ENCODE measurements at places on chromosomes 2 and 18.

DNA sequence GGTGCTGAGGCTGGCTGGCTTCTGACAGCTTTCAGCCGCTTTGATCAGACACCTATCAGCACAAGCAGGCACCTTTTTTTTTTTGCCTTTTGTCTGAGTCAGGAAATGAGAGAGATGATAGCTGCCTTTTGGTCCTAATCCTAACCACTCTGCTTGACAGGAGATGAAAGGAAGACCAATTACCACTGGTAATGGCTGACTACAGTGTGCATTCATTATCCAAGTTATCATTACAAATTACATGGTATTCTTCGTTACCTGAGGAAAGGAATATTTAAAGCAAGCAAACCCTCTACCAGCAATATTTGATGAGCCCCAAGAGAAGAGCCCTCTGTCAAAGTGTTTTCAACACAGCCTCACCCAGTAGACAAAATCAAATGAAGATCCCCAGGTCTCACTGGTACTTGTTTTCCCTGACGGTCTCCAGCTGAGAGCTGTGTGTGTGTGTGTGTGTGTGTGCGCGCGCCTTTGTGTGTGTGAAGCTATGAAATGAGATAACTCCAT, 925.7 kb downstream of the DCDC2C start:
- DNase-seq = no peak

DNA sequence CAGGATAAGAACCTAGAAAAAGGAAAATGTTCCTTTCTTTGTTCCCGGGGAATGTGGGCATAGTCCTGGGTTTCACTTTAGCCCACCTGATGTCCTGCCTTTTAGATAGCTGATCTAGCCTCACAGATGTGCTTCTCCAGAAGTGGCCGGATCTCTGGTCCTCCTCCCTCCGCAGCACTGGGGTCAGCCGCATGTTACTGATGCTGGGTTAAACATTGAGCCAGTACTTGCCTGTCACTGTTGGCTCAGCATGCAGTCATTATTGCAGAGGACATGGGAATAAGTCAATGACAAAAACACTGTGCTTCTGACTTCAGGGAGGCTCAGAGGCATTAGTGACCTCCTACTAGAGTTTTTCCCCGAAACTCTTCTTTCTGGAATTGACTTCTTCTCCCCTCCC, 27.6 kb downstream of the NCK2 start:
- DNase-seq = no peak

- DNase-seq = no peak
These were observed 51.8 kb downstream of the TTC21B start for GRCh38 chr2:165901620-165902298.

- DNase-seq = no peak
These were observed 372.5 kb downstream of the SATB2 start for GRCh38 chr2:199085261-199085660.

DNA sequence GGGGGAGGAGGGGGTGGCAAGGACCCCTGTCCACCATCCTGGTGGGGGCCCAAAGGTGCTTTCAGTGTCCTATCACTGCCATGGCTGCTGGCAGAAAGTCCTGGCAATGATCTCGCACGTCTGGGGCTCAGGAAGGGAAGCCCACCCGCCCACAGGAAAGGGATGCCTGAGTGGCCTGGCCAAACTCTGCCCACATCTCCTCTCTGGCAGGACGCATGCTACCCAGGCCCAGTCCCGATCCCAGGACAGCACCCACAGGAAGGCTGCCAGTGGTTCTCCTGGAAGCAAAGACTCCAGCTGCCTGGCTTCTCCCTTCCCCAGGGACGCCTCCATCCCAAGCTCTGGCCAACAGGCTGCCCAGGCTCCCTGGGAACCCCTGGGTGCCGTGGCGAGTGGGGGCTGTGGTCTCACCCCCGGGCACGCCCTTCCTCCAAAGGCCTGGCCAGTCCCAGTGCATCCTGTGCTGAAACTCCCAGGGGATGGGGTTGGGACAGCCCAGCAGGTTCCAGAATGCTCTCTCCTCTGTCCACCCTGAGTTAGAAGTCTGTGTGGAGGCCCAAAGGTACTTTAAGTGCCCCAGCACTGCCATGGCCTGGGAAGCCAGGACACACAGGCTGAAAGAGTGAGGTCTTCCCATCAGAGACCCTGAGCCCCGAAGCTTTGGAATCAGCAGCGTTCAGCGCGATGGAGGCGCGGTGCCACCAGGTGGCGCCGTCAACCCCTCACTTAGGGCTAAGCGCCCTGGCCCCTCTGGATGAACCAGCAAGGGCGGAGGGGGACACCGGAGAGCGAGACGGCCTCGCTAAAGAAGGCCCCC, 29.8 kb upstream of the TAF1B start:
- DNase-seq = peak; percentile 96

DNA sequence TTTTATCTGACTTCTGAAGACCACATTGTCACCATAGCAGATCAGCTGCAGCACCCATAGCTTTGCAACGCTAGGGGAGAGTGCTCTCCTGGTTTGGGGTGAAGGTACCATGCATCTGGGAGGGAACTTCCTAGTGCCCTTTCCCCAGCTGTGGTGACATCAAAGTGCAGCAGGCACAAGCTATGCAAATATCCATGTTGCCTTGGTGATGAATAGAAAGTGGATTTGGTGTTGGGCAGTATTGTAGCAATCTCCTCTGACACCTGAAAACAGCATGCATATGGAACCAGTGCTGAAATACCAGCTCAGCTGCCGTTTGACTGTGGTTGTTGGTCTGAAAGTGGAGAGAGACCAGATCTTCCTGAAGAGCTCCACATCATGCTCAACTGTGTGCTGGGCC, 37.1 kb downstream of the BCL2L11 start:
- no peak for DNase-seq

DNA sequence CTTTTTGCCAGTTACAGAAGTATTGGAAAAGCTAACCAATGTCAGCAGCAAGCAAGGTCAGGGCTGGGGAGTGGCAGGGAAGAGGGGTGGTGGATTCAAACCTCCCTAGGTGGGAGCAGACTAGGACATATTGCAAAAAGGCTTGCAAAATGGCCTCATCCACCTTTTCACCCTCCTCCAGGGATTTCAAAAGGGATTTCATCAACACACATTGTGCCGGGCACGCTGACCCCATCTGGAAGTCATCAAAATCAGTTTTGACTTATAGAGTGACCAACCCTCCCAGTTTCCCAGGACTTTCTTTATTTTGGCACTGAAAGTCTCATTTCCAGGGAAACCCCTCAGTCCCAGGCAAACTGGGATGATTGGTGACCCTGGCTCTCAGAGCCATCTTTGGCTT, 94.7 kb downstream of the BIN1 start:
- no peak for DNase-seq

- no peak for DNase-seq
These were observed 124.1 kb upstream of the NOSTRIN start for GRCh38 chr2:168678153-168678853.

- no peak for DNase-seq
These were observed 643.9 kb upstream of the VRK2 start for GRCh38 chr2:57402755-57403154.

DNA sequence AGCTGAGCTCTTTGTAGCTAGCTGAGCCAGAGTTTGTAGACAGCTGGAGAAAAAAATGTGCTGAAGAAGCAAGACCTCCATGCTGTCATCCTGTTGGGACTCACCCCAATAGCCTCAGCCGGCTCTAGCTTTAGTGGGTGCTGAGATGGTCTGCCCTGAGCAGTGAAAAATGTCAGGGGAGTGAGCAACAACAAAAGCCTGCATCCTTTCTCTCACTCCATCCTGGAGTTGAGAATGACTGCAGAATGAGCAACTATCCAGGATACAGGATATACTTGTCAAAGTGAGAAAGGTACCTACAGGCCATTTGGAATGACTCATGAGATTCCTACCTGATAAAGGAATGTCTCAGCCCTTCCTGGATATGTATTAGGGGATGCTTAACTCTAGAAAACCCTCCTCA, 146.1 kb upstream of the DLX2 start:
- no peak for DNase-seq
